ENCODE measurements at places on chromosomes 11 and 22.

GRCh38 chr11:96193745-96194443 is 149.1 kb downstream of the MAML2 start:
- DNase-seq: no peak

DNA sequence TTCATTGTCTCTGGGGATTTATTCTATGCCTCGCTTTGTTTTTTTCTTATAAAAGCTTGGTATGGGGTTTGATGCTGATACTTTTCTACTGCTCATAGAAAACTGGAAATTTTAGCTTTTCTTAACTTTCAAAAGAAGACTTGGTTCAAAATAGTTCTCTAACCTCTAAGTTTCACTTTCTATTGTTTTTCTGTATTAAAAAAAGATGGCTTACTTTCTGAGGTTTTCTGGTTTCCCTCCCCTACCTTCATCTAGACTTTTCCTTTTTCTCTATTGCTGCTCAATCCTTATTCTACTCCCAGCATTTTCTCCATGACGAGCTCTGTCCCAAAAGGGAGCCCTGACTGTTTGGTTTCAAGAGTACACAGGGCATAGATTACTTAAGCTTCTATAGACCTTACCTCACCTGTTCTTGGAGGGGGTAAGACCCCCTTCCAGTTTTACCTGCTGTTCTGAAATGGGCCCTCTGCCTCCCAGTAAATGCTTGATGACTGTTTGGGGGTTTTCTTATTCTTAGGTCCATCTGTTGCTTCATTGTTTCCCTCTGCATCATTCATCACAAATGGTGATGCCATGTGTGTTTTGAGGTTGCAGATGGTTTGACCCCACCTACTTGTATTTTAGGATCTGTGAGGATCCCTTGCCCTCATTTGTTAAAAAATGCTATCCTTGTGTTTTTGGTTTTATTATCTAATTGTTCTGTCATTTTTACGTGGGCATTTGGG is 29.5 kb downstream of the DNHD1 start:
- no peak for DNase-seq

DNA sequence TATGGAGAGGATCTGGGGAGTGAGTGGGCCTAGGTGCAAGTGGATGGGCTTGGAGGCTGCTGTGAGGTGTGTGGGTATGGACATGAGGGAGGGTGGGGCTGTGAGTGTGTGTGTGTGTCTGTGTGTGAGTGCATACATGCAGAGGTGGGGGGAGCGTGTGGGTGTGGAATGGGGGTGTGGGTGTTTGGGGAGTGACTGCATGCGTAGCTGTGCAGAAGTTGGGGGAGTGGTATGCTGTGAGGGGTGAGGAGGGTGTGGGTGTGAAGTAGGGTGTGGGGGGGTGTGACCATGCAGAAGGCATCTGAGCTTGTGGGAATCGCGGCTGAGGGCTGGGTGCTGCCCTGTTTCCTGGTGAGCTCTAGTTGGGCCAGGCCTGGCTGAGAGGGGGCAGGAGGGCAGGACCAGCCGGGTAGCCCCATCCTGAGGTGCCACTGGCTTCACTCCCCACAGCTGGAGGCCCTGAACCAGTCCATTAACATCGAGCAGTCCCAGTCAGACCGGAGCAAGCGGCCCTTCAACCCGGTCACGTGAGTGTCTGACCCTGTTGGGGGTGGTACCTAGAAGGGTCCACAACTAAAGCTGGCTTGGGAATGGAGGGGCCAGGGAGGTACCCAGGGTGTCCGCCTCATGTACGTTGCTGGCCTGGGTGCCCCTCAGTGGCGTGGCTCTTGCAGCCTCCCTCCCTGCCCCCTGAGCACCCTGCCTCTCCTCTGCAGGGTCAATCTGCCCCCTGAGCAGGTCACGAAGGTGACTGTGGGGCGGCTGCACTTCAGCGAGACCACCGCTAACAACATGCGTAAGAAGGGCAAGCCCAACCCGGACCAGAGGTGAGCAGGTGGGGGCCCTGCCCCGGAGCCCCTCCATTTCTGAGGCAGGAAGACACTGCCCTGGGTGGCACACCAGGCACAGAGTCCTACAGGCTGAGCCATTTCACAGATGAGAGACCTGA is 16.5 kb downstream of the TMEM258 start:
- no peak for DNase-seq

DNA sequence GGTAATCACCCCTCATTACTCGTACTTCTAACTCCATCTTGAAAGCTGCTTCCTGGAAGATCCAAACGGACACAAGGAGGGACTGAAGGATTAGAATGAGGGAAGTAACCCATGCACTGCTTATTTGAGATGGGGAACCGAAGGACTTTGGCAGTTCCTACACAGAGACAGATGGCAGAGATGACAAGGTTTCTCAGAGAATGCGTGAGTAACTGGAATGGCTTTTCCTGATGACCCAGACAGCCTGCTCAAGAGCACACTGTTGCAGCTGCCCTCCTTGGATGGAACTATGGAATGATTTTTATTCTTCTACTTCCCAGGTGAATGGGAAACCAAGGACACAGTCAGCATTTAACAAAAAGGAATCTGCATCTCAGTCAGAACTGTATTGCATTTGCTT is 7.3 kb downstream of the KCNJ11 start:
- no peak for DNase-seq

DNA sequence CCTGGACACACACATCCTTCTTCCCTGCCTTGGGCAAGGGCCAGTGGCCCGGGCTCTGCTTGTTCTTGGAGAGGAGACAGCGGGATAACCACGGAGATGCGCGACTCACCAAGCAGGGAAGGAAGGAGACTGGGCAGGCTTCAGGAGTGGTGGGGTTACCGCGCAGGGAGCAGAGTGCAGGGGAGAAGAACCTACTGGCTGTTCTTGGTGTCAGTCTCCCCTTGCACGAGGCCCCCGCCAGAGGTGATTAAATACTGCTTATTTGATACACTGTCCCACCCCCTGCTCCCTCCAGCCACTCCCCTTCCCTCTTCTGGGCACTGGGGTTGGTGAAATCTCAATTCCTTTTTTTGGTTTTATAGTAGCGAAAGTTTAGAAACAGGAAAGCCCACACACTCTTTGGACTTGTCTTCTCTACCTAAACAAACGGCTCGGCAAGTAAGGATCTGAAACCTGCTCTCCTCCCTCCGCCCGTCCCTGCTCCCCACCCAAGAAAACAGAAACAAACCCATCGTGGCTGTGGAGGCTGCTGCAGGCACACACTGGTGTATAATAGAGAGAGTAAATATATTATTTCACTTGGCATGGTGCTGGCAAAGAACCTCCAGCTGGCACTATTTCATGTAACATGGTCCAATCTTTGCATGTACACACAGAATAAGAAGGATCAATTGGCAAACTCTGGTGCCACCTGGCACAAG is 10.8 kb downstream of the LARGE2 start:
- no peak for DNase-seq

DNA sequence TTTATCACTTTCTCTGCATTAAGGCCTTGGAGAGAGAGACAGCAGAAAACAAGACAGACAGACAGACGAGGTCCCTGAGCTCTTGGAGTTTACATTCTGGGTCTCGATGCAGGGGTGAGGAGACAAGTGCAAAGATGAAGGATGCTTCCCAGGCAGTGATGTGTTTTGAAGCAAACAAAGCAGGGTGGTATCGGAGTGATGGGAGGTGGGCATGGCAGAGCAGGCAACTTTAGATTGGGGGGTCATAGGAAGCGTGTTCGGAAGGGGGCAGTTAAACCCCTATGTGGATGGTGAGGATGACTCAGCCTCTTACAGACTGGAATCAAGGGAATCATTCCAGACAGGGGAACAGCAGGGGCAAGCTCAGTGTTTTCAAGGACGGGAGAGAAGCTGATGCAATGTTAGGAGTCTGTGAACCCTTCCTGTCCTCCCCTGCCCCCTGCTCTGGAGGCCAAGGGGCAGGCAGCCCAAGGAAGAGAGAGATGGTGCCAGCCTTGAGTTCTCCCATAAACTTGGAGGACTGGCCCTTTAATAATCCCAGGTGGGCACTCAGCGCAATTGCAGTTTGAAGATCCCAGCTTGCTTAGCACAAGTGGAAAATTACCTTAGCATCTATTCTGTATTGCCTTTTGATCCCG is 180.2 kb downstream of the CHST1 start:
- DNase-seq: no peak

GRCh38 chr11:77353131-77353530 is 51.6 kb upstream of the GDPD4 start:
- no peak for DNase-seq

DNA sequence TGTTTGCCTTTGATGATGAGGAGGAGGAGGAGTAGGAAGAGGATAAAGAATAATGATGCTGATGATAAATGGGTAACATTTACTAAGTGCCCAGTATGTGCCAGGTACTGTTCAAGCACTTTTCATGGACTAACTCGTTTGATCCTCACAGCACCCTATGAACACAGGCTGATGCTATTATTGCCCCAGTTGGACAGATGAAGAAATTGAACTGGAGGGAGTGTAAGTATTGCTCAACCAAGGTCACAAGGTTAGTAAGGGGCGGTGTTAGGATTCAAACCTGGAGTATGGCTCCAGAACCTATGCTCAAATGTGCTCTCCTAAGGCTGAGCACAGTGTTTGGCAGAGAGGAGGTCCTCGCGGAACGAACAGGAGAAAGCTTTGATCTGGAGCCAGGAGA is 78.6 kb downstream of the SYN3 start:
- DNase-seq: no peak

DNA sequence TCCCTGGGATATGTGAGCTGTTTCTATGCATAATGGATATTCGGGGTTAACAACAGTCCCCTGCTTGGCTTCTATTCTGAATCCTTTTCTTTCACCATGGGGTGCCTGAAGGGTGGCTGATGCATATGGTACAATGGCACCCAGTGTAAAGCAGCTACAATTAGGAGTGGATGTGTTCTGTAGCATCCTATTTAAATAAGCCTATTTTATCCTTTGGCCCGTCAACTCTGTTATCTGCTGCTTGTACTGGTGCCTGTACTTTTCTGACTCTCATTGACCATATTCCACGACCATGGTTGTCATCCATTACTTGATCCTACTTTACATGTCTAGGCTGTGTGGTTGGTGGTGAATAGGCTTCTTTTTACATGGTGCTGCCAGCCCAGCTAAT is 1.3 kb downstream of the TUG1 start:
- DNase-seq: no peak

DNA sequence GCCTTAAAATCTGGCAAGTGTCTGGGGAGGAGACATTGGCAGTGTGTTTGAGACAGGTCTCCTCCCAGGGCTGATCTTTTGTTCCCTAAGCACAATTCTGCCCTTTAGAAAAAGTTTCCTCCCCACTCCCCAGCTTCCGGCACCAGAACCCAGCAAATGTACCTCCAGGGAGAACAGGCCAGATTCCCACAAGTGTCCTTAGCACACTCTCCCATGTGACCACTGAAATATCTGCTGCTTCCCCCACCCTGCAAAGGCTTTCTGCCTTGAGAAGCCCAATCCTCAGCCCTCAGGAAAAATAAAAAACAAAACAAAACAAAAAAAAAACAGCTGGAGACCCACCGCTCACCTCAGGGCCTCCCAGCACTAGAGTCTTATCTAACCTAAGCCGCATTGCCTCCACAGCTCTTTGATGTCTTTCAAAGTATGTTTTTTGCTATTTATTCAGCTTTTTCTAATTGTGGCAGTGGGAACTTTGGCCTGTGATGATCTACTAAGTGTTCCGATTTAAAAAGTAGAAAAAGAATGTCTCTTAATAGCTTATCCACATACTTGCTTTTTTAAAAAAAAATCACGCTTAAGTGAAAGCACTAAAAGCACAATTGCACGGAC is 29.0 kb upstream of the FBLN1 start:
- DNase-seq: no peak

All from T-helper 17 cell (primary cell).